ENCODE measurements at places on chromosomes 5 and 9.
A peak's percentile ranks its signal among the peaks of the same experiment; 100 is the strongest.

- H3K27ac ChIP-seq = no peak overlapping the region
- no peak overlapping the region for H3K4me3 ChIP-seq
- no peaks in the 10 kb centered on the region for H3K27me3 ChIP-seq
Observed at GRCh38 chr9:81391457-81391825, 297.9 kb downstream of the TLE1 start.

DNA sequence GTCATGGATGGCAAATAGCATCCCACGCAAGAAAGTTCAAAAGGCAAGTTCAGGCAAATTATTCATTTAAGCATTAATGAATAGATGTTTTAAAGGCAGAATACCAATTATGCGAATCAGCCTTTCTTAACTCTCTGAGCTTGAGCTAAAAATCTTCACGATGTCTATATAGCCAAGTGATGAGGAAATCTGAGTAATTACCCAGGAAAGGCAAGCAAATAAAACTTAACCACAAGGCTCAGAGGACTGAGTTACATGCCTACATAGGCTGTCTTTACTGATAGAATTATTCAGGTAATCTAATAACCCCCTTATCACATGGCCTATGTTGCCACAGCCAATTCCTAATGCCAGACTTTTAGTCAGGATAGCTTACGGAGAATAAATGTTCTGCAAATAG, 120.8 kb upstream of the MTAP start:
- H3K27ac ChIP-seq = no peak overlapping the region
- no peaks in the 10 kb centered on the region for H3K27me3 ChIP-seq
- no peak overlapping the region for H3K4me3 ChIP-seq
- no peaks in the 10 kb centered on the region for H3K36me3 ChIP-seq

- H3K36me3 ChIP-seq = no peaks in the 10 kb centered on the region
- peaks cover 85% of the 10 kb centered on the region for H3K27me3 ChIP-seq
- no peak overlapping the region for H3K27ac ChIP-seq
- no peak overlapping the region for H3K4me3 ChIP-seq
- DNase-seq = peak; percentile 15
Observed at GRCh38 chr9:976943-977837, 735 bp downstream of the DMRT3 start.

DNA sequence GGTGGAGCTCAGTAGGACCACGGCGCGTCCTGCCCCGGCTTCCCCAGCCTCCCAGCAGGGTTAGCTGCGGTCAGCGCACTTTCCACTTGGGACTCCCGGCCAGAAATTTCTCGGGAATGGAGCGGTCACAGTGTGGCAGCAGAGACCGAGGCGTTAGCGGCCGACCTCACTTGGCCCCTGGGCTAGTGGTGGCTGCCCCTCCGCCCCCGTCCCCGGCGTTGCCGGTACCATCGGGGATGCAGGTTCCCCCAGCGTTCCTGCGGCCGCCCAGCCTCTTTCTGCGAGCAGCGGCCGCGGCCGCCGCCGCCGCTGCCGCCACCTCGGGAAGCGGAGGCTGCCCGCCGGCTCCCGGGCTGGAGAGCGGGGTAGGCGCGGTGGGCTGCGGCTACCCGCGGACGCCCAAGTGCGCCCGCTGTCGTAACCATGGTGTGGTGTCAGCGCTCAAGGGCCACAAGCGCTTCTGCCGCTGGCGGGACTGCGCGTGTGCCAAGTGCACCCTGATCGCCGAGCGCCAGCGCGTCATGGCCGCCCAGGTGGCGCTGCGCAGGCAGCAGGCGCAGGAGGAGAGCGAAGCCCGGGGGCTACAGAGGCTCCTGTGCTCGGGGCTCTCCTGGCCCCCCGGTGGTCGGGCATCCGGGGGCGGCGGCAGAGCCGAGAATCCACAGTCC, 460 bp downstream of the DMRTA1 start:
- H3K4me1 ChIP-seq = peaks cover 5% of the 10 kb centered on the region
- peaks cover 64% of the 10 kb centered on the region for H3K27me3 ChIP-seq
- no peak overlapping the region for H3K27ac ChIP-seq

DNA sequence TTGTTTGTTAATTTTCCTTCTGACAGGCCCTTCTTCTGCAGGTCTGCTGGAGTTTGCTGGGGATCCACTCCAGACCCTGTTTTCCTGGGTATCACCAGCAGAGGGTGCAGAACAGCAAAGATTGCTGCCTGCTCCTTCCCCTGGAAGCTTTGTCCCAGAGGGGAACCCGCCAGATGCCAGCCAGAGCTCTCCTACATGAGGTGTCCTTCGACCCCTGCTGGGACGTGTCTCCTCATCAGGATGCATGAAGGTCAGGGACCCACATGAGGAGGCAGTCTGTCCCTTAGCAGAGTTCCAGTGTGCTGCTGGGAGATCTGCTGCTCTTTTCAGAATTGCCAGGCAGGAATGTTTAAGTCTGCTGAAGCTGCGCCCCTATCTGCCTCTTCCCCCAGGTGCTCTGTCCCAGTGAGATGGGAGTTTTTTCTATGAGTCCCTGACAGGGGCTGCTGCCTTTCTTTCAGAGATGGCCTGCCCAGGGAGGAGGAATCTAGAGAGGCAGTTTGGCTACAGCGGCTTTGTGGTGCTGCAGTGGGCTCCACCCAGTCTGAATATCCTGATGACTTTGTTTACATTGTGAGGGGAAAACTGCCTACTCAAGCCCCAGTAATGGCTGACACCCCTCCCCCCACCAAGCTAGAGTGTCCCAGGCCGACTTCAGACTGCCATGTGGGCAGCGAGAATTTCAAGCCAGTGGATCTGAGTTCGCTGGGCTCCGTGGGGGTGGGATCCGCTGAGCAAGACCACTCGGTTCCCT, 772.0 kb upstream of the FAM174A start:
- no peaks in the 10 kb centered on the region for H3K4me1 ChIP-seq
- no peak for DNase-seq
- H3K4me3 ChIP-seq = no peak overlapping the region
- no peak overlapping the region for H3K27ac ChIP-seq
- no peaks in the 10 kb centered on the region for H3K27me3 ChIP-seq

- H3K4me1 ChIP-seq = no peaks in the 10 kb centered on the region
- no peaks in the 10 kb centered on the region for H3K36me3 ChIP-seq
- no peak overlapping the region for H3K4me3 ChIP-seq
- H3K27me3 ChIP-seq = peaks cover 24% of the 10 kb centered on the region
- H3K27ac ChIP-seq = no peak overlapping the region
- DNase-seq = no peak
Observed at GRCh38 chr5:129454461-129454860, 5.6 kb upstream of the ADAMTS19 start.

- H3K4me1 ChIP-seq = no peaks in the 10 kb centered on the region
- H3K27me3 ChIP-seq = no peaks in the 10 kb centered on the region
- no peak for DNase-seq
- H3K36me3 ChIP-seq = no peaks in the 10 kb centered on the region
- no peak overlapping the region for H3K27ac ChIP-seq
Observed at GRCh38 chr5:95007921-95008597, 276.8 kb downstream of the MCTP1 start.

DNA sequence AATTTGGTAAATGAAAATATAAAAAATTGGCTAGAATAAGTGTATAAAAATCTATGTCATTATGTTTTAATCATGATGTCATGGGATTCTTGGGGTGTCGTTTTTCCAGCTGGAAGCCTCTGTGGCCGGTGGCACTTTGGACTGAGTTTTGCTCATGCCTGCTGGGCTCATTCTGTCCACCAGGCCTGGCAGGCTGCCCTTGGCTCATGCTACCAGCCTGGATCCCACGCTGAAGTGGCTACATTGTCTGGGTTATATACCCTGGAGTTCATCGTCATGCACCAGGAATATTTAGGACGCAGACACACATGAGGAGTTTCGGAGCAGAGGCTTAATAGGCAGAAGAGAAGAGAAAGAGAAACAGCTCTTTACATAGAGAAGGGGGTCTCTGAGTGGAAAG, 1913.7 kb upstream of the WWC1 start:
- H3K4me3 ChIP-seq = no peak overlapping the region
- no peaks in the 10 kb centered on the region for H3K27me3 ChIP-seq
- no peak overlapping the region for H3K27ac ChIP-seq
- H3K4me1 ChIP-seq = no peaks in the 10 kb centered on the region

- no peak for DNase-seq
- H3K4me3 ChIP-seq = no peak overlapping the region
- no peaks in the 10 kb centered on the region for H3K36me3 ChIP-seq
- H3K27me3 ChIP-seq = peaks cover 5% of the 10 kb centered on the region
- no peak overlapping the region for H3K27ac ChIP-seq
Observed at GRCh38 chr5:178388386-178389025, 155.9 kb upstream of the PHYKPL start.

DNA sequence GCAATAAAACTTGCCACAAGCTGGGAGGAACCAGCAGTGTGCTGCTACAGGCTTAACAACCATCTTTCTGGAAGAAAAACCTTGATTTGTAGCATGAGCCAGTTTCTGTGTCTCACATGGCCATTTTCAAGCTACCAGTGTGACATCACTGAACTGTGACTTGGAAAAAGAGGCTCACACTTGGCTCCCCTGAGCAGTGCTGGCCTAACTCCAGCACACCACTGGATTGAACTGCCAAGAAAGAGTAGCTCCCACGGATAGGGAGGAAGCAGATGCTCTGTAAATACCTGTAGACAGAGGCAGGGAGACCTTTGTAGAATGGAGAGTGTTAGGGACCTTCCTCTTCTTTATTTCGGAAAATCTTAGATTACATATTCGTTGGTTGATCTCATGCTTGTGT, 197.9 kb downstream of the SH3GL2 start:
- H3K36me3 ChIP-seq = no peaks in the 10 kb centered on the region
- H3K27me3 ChIP-seq = no peaks in the 10 kb centered on the region
- no peak overlapping the region for H3K27ac ChIP-seq
- no peak for DNase-seq

DNA sequence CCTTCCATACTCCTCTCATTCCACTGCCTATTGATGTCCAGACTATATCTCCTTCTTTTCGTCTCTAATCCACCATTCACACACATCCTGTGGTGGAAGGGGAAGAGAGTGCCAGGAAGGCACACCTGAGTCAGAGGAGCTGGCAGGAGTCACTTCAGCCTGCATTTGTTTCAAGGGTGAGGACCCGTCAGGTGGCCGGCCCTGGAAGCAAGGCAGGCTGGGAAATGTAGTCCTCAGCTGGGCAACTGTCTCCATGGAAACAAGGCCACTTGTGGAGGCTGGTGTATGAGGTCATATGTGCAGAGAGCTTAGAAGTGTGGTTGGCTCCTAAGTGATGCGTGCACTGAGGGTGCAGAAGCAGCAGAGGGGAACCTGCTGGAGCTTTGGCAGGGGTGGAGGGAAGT, 278.4 kb downstream of the NSG2 start:
- DNase-seq = no peak
- H3K27me3 ChIP-seq = peaks cover 29% of the 10 kb centered on the region
- peaks cover 5% of the 10 kb centered on the region for H3K4me1 ChIP-seq
- no peak overlapping the region for H3K27ac ChIP-seq
- H3K4me3 ChIP-seq = no peak overlapping the region

DNA sequence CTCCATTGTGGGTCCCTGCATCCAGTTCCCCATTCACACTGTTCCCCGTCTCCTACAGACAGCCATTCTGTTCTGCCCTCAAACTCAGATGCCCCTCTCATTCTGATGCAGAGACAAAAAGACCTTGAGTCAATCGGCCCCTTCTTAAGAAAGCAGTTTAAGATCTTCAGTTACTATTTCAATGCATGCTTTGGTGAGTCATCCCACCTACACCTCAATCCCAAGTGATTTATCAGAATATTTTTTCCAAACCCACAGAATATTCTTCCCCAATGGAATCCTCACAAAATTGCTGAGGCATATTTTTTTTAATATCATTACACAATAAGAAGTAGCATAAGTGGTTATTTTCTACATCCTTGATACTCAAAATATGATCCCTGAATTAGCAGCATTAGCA, 92.4 kb upstream of the SLC1A1 start:
- H3K27me3 ChIP-seq = peaks cover 7% of the 10 kb centered on the region
- H3K27ac ChIP-seq = no peak overlapping the region
- peaks cover 8% of the 10 kb centered on the region for H3K36me3 ChIP-seq
- no peaks in the 10 kb centered on the region for H3K4me1 ChIP-seq
- H3K4me3 ChIP-seq = no peak overlapping the region

GRCh38 chr5:178149199-178149932, 4.3 kb downstream of the NHP2 start:
- peak overlapping the region; percentile 47 for H3K4me3 ChIP-seq
- H3K27me3 ChIP-seq = no peaks in the 10 kb centered on the region
- H3K4me1 ChIP-seq = peaks cover 85% of the 10 kb centered on the region
- H3K36me3 ChIP-seq = peaks cover 5% of the 10 kb centered on the region

DNA sequence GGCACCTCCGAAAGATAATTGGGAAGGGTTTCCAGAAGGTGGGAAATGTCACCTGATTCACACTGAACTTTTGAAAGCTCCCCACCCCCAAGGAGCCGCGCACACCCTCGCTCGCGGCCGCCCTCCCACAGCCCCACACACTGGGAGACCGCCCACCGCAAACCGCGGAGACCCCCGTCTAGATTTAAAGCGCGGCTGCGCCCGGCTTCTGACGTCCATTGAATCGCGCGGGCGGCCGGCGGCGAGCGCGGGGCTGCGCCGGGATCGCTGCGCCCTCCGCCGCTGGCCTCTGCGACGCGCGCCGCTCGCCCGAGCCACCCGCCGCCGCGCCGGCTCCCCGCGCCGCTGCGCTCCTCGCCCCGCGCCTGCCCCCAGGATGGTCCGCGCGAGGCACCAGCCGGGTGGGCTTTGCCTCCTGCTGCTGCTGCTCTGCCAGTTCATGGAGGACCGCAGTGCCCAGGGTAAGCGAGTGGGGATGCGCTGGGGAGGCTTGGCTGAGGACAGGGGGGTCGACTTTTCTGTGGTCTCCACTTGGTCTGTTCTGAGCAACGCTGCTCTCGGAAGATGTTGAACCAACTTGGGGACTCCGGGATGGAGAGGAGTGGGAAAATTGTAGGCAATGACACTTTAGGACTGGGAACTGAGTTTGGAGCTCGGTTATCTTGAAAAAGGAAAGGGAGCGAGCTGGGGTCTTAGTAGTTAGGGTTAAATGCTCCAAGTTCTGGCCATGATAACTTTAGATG, at the start of gene FST:
TSS of gene FST (plus strand) at position 214 of the 743 bp plus-strand sequence. CDS start at position 377, 163 bp downstream.
- peak within 1 kb of the TSS; percentile 61 for H3K27ac ChIP-seq
- peaks cover 64% of the 10 kb centered on the region for H3K27me3 ChIP-seq
- H3K4me3 ChIP-seq = peak within 1 kb of the TSS; percentile 93
- peaks cover 44% of the 10 kb centered on the region for H3K4me1 ChIP-seq
- DNase-seq = peak; percentile 17
- H3K36me3 ChIP-seq = peaks cover 7% of the 10 kb centered on the region

- peaks cover 49% of the 10 kb centered on the region for H3K27me3 ChIP-seq
- no peaks in the 10 kb centered on the region for H3K36me3 ChIP-seq
- H3K27ac ChIP-seq = peak overlapping the region; percentile 6
- no peak for DNase-seq
- no peak overlapping the region for H3K4me3 ChIP-seq
- H3K4me1 ChIP-seq = peaks cover 5% of the 10 kb centered on the region
Observed at GRCh38 chr5:59587489-59588337, 305.8 kb downstream of the PDE4D start.

- no peaks in the 10 kb centered on the region for H3K27me3 ChIP-seq
- H3K4me3 ChIP-seq = no peak overlapping the region
- DNase-seq = no peak
Observed at GRCh38 chr9:21507483-21507790, 25.3 kb upstream of the IFNE start.
